ENCODE measurements at places on chromosomes 13 and 19. TPM values are rescaled to one million over a fixed set of nuclear protein-coding genes. Genes with fewer than 3 reads are reported as not detected.

- DNase-seq = no peak
These were observed 109.4 kb downstream of the KCTD15 start for GRCh38 chr19:33905937-33906577.

The APBA3 gene
- 20.4 TPM for total RNA-seq

- no peak for DNase-seq
These were observed 3.1 kb downstream of the SLC17A7 start for GRCh38 chr19:49438261-49438660.

The ZNF227 gene
- 12.2 TPM for total RNA-seq

DNA sequence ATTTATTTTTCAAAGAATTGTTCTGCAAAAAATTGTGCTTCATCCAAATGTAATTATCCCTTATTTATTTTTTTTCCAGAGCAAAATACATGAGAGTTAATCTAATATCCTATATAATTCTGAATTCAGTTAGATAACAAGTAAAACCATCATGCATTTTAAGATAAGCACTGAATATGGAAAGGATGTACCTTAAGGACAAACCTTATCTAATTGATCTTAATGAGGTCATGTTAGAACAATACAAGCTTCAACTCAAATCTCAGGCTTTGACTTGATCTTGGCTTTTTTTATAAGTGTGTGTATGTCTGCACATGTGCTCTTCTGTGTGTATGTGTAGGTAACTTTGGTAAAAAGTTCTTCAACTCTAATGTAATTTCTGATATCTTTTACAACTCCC is 1828.8 kb downstream of the PCDH9 start:
- no peak for DNase-seq

The ANGPTL4 gene
- 143 TPM for total RNA-seq

The SNRPD2 gene
- 310 TPM for total RNA-seq

DNA sequence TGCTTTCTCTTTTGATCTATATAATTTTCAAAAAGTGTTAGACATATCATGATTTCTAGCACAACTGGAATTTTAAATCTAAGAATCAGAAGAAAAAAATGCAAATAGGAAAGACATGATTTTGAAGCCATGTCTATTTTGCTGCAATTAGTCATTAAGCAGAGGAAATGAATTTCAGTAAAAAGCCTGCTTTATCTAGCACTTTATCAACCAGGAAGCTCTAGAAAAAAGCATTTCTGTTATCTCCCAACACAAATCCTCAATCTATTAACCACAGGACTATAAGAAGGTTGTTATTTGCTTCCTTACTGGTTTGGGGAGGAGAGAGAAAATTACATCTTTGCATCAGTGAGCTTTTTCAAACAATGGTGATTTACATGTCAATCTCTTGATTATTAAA is 716.7 kb downstream of the DIAPH3 start:
- DNase-seq = no peak

DNA sequence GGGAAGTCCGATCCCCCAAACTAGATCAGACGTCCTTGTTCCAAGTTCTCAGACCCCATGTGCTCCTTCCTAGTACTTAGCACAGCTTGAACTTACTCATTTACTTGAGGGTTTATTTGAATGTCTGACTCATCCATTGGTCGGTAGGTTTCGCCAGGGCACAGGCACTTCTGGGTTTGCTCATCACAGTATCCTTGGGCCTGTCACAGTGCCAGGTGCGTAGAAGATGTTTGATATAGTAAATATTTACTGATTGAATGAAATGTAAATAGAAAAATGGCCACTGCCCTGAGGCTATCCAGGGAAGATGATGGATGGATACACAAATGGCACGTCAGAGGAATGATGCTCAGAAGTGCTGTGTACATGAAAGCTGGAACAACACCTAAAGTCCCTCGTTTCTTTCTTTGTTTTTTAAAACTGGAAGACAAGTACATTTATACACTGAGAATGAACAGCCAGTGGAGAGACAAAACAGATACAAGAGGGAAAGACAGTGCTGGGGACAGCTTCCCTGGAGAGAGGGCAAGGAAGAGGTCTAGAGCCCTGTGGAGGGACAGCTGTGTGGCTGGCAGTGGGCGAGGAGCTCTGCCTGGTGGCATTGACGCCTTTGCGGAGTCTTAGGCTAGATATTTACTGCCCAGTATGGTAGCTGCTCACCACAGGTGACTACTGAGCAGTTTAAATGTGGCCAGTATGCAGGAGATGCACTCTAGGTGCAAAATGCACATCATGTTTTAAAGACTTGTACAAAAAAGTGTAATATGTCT is 31.2 kb upstream of the KL start:
- no peak for DNase-seq

The SHANK1 gene
- total RNA-seq = 0.65 TPM

The FIZ1 gene
- 11.3 TPM for total RNA-seq

GRCh38 chr13:60433505-60433904 is 36.5 kb downstream of the TDRD3 start:
- DNase-seq = no peak

- no peak for DNase-seq
These were observed 13.4 kb upstream of the GJB2 start for GRCh38 chr13:20206065-20206697.

The TIMM50 gene
- total RNA-seq = 65.7 TPM

- DNase-seq = no peak
These were observed 2.0 kb downstream of the NAA16 start for GRCh38 chr13:41313117-41313516.

DNA sequence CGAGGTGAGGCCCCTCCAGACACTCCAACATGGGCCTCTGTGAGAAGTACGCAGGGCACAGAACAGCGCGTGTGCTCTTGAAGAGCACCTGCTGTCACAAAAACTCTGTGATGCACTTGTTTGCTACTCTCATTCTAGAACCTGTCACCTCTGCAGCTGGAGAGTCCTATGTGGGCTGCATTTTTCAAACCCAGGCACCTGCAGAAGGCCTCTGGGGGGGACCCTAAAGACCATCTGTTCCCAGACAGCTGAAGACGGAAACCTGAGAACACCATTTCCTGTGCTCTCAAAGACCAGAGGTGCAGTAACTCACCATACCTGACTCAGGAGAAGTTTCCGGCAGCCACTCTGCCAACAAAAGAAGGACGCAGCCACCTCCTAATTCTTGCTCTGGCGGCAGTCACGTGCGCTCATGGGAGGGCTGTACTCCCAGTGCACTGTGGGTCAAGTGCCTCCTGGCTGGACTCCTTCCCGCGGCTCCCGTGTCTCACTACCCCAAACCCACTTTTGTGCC is 28.1 kb downstream of the RANBP3 start:
- DNase-seq = no peak

- DNase-seq = no peak
These were observed at the start of gene ETV2 for GRCh38 chr19:35641515-35642151. TSS of gene ETV2 (plus strand) at chr19:35641745. CDS start at chr19:35642461, 716 bp downstream.

GRCh38 chr19:2101417-2102335 is 5.0 kb downstream of the IZUMO4 start:
- no peak for DNase-seq

The FXYD1 gene
- 2.9 TPM for total RNA-seq

DNA sequence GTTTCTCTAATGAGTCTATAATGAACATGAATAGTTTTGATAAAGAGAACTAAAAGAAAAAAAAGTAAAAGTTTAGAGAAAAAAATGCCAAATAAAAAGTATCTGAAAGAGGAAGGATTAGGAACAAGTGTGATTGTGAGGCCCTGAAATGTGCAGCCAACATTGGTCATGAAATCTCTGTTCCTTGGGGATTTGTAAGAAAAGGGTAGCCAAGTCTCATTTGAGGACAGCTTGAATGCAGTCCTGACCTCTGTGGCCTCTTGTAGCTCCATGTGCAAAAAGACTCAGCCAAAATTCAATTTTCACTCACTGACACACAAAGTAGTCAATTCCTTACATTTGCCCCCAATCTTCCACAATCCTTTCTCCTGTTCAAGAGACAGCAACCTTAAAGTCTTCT is 167.9 kb downstream of the KLF12 start:
- no peak for DNase-seq

The CGB8 gene
- 3.1 TPM for total RNA-seq

- no peak for DNase-seq
These were observed 72.7 kb downstream of the SIAH3 start for GRCh38 chr13:45778882-45779281.

DNA sequence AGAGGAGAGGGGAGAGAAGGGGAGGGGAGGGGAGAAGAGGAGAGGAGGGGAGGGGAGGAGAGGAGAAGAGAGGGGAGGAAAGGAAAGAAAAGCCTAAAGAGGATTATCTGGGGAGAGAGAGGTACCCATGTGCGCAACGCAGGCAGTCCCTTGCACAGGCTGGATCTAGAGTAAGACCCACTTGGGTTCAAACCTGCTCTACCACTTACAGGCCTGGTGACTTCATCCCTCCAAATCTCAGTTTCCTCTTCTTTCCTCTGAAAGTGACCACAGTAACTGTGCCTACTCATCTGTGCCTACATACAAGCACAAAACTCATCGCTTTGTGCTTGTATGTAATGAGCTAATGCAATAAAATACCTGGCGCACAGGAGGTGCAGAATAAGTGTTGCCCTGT is 732 bp upstream of the MAP1S start:
- no peak for DNase-seq

The CACNG7 gene
- not detected for total RNA-seq

The CYSLTR2 gene
- not detected for total RNA-seq

GRCh38 chr13:50883728-50884127 is 25.9 kb upstream of the RNASEH2B start:
- no peak for DNase-seq

GRCh38 chr19:40549007-40549708 is 27.5 kb upstream of the SHKBP1 start:
- DNase-seq = no peak

DNA sequence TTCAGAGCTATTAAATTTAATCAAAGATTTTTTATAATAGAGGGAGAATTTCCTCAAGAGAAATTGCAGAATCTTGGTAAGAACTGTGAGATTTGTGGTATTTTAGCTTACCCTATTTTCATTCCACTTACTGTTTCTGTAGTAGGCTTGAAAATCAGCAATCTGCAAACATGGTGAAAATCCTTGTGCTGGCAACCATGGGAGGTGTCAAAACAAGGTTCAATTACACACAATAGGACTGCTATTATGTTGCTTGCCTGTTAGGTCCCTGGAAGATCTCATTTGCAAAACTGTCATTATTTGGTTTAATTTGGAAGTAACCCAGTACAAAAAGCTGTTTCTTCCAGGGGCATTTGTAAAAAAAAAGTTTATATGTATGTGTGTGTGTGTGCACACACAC is 662.8 kb upstream of the SLITRK6 start:
- no peak for DNase-seq

The F10 gene
- total RNA-seq = not detected

GRCh38 chr19:40501599-40501998 is 34.8 kb downstream of the SPTBN4 start:
- DNase-seq = no peak

DNA sequence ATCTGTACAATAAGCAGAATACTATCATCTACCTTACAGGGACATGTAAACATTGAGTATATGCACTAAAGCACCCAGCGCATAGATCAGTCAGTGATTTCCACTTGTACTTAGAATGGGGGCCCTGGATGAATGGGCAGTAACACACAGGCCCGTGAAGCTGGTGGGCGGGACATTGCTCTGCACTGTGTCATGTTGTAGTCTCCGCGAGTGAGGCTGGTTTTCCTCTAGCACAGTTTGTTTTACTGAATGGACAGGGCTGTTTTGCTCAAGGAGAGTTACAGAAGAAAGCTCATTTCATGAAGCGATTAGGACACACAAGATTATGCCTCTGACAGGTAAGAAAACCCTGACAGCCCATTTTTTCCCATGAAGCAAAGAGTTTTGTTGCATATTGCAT is 86.4 kb upstream of the SOX21 start:
- no peak for DNase-seq

DNA sequence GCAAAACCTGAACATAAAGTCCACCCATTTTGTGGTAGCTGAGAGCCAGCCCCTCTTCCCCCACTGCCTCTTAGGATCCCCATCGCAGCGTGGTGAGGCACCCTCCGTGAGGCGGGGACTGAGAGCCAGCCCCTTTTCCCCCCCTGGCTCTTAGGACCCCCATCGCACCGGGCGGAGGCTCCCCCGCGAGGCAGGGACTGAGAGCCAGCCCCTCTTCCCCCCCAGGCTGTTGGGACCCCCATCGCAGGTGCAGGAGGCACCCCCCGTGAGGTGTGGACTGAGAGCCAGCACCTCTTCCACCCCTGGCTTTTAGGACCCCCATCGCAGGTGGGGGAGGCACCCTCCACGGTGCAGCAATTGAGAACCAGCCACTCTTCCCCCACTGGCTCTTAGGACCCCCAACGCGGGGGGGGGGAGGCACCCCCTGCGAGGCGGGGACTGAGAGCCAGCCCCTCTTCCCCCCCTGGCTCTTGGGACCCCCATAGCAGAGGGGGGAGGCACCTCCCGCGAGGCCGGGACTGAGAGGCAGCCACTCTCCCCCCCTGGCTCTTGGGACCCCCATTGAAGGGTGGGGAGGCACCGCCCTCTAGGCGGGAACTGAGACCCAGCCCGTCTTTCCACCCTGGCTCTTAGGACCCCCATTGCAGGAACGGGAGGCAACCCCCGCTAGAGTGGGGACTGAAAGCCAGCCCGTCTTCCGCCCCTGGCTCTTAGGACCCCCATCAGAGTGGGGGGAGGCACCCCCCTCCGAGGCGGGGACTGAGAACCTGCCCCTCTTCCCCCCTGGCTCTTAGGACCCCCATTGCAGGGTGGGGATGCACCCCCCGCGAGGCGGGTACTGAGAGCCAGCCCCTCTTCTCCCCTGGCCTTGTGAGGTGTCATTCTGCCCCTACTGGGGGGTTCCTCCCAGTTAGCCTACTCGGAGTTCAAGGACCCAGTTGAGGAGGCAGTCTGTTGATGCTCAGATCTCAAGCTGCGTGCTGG is 366.4 kb upstream of the SPRY2 start:
- peak; percentile 60 for DNase-seq

- DNase-seq = no peak
These were observed 50.5 kb downstream of the DNM2 start for GRCh38 chr19:10768369-10768768.

The PAF1 gene
- 39.7 TPM for total RNA-seq

The HIF3A gene
- 113 TPM for total RNA-seq

The PDX1 gene
- total RNA-seq = not detected

The ZNF878 gene
- 0.26 TPM for total RNA-seq

DNA sequence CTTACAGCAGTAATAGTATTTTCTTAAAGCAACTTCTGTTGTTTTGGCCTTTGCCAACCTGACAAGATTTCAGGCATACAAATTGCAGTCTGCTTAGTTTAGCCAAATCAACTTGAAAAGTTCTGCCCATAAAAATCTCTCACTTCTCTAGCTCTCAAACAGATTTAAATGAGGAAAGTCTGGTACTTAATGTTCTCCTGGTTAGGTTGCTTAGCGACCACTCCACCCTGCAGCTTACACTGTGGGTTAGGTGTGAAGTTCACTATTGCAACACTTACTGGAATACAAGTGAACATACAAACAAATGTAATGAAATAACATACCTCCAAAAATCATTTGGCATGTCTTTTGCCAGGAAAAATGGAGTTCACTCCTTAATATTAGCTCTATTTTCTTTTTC is 178.7 kb upstream of the PCDH9 start:
- no peak for DNase-seq

GRCh38 chr13:90933097-90933826 is 414.2 kb upstream of the MIR17HG start:
- no peak for DNase-seq

DNA sequence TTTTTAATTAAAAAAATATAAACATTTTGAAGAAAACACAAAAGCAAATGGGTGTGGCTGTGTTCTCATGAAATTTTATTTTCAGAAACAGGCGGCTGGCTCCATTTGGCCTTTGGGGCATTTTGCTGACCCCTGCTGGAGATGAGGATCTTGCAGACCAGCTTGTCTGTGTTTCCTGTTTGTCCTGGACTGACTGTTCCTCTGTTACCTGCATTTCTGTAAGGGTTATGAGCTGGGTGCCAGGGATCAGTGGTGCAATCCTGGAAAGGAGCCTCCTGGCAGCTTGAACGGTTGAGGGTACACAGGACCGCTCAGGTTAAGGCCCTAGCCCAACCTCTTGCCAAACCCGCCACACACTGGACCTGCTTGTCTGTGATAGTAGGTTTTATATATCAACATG is 49.9 kb downstream of the ZNF787 start:
- peak; percentile 34 for DNase-seq

Data from chondrocyte (in vitro differentiated cells).